ENCODE measurements at places on chromosomes 2 and 18.

DNA sequence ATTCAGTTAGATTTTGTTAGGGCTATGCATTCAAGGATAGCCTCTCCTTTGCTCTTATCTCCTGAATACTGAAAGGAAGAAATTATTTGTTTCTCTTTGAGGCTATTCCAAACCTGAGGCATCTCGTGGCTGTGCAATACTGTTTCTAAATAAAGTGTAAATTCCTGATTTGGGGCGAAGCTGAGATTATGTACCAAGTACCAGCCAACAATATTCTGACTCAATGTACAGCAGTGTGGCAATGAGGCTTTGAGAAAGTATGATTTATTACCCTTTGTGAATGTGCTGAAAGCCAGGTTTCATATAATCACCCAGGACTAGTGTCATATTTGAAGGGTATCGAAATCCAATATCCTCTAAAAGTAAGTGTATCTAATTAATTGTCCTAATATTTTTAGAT lies 113.5 kb downstream of the MEIS1 start:
- no peak for DNase-seq

DNA sequence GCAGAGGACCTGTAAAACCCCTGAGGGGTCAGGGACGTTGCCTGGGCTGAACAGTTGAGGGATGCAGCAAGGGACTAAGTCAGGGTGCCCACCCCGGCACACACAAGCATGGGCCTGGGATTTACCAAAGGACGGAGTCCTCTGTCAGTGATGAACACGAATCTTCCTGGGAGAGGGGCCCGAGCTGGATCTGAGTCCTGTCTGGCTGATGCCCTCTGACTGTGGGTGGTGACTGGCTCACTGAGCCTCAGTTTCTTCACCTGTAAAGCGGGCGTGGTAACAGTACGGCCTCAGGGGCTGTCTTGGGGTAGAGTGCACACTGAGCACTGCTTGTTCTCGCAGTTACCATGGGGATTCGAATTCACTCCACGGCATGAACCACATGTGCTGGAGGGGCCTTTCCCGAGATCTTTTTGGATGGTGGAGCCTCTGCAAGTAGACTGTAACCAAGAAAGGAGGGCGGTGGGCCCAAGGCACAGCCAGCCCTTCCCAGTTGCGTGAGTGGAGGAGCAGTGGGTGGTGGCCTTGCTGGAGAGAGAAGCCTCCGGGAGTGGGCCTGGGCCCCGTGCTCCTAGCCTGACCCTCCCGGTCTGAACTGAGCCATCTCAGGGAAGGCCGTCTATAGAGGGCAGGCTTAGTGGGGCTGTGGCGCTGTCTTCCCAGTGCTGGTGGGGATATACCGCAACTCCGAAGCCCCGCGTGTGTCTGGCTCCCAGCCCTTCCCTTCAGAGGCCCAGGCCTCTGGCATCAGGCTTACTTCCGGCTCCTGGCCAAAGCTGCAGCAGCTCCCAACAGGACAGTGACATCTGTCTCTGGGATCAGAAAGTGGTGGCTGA lies 130.8 kb upstream of the HS6ST1 start:
- no peak for DNase-seq

DNA sequence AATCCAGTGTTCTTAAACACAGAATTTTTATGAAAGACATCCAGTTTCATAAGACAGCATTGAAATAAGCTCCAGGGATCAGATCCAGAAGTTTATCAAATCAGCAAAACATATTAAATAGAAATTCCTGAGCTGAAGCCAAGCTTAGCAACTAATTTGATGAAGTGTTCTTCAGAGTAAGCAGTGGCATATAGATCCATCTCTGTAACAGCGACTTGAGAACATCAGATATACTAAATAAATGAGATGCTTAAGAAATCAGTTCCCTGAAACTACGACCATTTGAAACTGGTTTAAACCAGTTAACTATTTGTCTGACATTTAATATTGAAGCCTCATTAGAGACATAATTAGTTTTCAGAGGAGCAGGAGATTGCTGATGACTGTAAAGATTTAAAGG lies 34.1 kb downstream of the PPP1R1C start:
- DNase-seq = no peak

- no peak for DNase-seq
Measured at GRCh38 chr2:159249990-159250715, 36.4 kb downstream of the WDSUB1 start.

GRCh38 chr2:185316383-185316782 lies 422.2 kb upstream of the FSIP2 start:
- no peak for DNase-seq

- no peak for DNase-seq
Measured at GRCh38 chr2:124822516-124822915, 797.4 kb downstream of the CNTNAP5 start.

- DNase-seq = no peak
Measured at GRCh38 chr2:123209202-123209601, 815.9 kb upstream of the CNTNAP5 start.

- no peak for DNase-seq
Measured at GRCh38 chr2:43024515-43025011, 201.8 kb downstream of the ZFP36L2 start.

DNA sequence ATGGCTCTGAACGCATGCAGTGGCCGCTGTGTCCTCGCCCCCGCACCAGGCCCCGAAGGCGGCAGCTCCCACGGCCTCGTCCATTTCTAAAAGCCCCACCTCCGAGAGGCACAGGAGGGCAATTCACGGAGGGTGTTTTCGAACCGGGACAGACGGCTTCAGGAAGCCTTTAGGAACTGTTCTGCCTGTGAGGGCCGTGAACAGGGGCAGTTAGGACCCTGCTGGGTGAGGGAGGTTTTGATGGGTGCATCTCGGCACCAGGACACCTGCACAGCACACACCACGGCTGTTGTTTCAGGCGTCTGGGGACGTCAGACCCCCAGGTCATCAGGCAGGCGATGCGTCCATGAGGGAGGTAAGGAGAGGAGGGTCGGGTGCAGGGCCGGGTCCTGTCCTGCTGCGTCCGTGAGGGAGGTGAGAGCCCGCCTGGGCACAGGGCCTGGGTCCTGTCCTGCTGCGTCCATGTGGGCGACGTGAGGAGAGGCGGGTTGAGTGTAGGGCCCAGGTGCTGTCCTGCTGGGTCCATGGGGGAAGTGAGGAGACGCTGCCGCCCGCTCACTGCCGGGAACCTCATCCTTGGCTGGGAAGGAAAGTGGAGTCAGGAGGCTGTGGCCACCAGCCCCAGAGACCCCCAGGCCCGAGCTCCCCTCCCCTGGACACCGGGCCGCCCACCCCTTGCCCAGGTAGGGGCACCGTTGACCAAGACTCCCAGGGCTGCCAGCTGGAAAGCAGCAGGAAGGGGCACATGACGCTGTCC lies 25.5 kb upstream of the KCNG2 start:
- DNase-seq = no peak

Measured in KG1 (cell line).